CD8-positive, alpha-beta T cell (primary cell): ENCODE measurements at places on chromosomes 2 and 18.

DNA sequence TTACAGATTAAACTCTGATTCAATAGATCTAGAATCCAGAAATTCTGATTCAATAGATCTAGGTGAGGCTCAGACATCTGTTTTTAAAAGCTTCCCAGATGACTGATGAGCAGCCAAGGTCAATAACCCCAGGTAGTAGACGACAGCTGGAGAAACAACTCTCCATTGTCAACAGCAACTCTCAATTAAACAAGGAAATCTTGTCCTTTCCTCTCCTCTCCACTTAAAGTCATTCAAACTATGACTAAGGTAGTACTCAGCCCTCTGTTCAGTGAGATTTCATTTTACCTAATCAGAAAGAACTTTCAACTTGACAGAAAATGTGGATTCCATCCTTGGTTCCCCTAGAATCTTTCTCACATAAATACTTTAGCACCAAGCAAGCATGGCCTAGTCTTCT lies 94.6 kb upstream of the SCG2 start:
- no peak for DNase-seq

GRCh38 chr2:29703336-29703735 lies 218.1 kb downstream of the ALK start:
- no peak for DNase-seq

DNA sequence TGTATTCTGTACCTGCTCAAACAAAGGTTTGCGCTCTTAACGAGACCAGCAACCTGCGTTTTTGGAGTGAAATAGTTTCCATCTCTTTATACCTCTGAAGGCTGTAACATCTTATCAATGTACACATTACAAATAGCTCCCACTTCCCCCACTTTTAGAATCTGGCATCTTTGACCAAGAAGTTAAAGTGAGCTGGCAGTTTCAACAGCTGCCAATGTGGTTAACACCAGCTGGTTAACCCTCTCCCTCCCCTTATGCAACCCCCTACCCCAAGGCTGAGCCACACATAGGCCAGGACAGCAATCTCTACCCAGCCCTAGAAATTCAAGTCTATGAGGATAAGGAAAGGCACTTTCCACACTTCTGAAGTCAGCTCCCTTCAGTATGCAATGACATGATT lies 2.2 kb upstream of the SERTAD2 start:
- DNase-seq = no peak

GRCh38 chr18:62682371-62682770 lies 33.0 kb upstream of the PHLPP1 start:
- no peak for DNase-seq

DNA sequence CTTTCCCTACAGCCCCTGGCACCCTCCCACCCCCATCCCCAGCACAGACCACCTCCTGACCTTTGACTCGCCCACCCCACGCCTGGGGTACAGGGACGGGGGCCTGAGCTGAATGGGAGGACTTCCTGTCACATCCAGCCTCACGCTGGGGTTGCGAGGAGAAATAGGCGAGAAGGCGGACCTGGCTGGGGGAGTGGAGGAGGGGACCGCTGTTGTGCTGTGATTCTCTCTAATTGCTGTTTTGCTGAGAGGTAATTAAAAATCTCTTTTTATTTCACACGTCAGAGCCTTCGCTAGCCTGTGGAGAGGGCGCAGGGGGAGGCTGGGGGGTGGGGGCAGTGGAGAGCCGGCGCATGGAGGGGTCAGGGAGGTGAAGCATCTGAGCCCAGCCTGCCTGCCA lies 9.7 kb upstream of the ECEL1 start:
- DNase-seq = no peak

DNA sequence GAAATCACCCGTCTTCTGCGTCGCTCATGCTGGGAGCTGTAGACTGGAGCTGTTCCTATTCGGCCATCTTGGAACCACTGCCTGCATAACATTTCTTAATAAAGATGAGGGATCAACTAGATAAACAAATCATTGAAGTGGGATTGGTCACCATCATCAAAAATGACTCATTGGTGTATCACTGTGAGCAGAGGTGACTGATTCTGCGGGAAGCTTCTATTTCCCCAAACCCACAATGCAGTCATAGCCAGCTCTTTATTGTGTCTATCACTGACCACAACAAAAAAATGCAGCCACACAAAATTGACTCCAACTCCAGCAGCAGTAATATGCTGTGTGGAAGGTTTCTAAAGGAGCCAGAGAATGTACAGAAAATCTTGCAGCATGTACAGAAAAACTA lies 630.7 kb upstream of the HS6ST1 start:
- no peak for DNase-seq

GRCh38 chr18:44841221-44841620 lies 160.5 kb downstream of the SETBP1 start:
- no peak for DNase-seq

DNA sequence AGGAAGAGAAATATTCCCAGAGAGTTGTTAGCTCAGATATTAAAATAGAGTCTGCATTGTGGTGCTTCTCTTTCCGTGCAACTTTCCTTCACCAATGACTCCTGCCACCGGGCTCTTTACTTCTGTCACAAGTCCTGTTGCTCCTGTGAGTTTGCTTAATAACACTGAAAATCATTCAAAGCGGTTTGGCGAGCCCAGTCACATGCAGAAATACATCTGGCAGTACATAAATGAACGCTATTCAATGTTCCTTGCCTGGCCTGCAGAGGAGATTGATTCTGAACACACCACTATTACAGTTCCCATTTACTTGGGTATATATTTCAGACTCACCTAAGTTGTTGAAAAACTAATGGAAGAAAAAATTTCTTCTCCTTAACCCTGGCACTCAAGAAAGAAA lies 276.6 kb downstream of the ZNF521 start:
- no peak for DNase-seq
